ENCODE measurements at places on chromosomes 6 and 20. TPM values are rescaled to one million over a fixed set of nuclear protein-coding genes. Genes with fewer than 3 reads are reported as not detected.

DNA sequence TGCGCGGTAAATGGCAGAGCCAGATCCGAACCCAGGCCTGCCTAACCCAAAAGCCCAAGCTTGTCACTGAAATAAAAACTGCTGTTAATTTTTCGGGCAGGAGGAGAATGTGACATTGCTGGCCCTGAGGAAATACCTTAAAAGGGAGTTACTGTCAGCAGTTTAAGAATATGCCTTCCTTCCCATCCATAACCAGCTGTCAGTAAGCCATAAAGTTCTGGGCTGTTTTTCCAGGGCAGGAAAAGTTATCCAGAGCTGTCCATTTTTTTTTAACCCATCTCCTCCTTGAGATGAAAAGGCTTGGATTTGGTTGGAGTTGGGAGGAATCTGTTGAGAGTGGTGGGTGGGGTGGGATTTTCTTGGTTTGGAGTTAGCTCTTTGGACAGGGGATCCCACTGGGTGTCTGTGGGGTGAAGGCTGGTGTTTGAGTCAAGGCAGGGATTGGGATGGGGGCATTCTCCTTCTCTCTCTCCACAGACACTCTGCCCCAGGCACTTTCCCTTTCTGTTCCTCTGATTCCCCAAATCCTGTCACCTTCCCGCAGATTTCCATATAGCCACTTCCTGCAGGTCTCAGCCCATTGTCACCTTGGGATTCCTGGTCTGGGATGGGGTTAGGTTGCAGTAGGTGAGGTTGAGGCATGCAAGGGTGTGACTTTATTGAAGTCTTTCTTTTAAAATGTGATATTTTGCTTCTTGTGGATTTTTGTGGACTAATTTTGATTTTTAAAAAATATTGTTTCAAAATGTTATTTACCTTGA, 4.3 kb upstream of the KCNG1 start:
- H3K36me3 ChIP-seq, result no peaks in the 10 kb centered on the region
- peaks cover 12% of the 10 kb centered on the region for H3K4me1 ChIP-seq
- DNase-seq, result no peak
- H3K4me3 ChIP-seq, result no peak overlapping the region
- H3K27ac ChIP-seq, result no peak overlapping the region

DNA sequence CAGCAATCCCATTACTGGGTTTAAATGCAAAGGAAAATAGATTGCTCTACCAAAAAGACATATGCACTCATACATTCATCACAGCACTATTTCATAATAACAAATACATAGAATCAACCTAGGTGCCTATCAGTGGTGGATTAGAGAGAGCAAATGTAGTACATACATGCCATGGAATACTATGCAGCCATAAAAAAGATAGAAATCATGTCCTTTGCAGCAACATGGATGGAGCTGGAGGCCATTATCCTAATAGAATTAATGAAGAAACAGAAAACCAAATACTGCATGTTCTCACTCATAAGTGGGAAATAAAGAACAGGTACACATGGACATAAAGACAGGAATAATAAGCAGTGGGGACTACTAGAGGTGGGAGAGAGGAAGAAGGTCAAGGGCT, 70.7 kb upstream of the MLIP start:
- no peak overlapping the region for H3K4me3 ChIP-seq
- H3K27ac ChIP-seq, result no peak overlapping the region
- H3K27me3 ChIP-seq, result no peaks in the 10 kb centered on the region
- no peaks in the 10 kb centered on the region for H3K4me1 ChIP-seq
- DNase-seq, result no peak
- H3K36me3 ChIP-seq, result no peaks in the 10 kb centered on the region

GRCh38 chr6:57221936-57222742, at the start of gene RAB23:
RAB23 (minus strand) TSS chr6:57222307; CDS start chr6:57210380, 11,927 bp downstream.
- H3K4me1 ChIP-seq, result peaks cover 26% of the 10 kb centered on the region
- peak within 1 kb of the TSS; percentile 91 for H3K4me3 ChIP-seq
- peak; percentile 84 for DNase-seq

The PLCB1 gene
- total RNA-seq, result 17.7 TPM

GRCh38 chr20:62949962-62950361, 2.5 kb upstream of the SLC17A9 start:
- no peak overlapping the region for H3K27ac ChIP-seq
- H3K27me3 ChIP-seq, result no peaks in the 10 kb centered on the region
- DNase-seq, result no peak
- peaks cover 59% of the 10 kb centered on the region for H3K36me3 ChIP-seq
- H3K4me1 ChIP-seq, result peaks cover 33% of the 10 kb centered on the region

GRCh38 chr6:112851146-112851545, 504.0 kb downstream of the RFPL4B start:
- H3K27me3 ChIP-seq, result no peaks in the 10 kb centered on the region
- H3K36me3 ChIP-seq, result no peaks in the 10 kb centered on the region
- H3K4me1 ChIP-seq, result no peaks in the 10 kb centered on the region
- H3K27ac ChIP-seq, result no peak overlapping the region
- DNase-seq, result peak; percentile 25
- H3K4me3 ChIP-seq, result no peak overlapping the region

DNA sequence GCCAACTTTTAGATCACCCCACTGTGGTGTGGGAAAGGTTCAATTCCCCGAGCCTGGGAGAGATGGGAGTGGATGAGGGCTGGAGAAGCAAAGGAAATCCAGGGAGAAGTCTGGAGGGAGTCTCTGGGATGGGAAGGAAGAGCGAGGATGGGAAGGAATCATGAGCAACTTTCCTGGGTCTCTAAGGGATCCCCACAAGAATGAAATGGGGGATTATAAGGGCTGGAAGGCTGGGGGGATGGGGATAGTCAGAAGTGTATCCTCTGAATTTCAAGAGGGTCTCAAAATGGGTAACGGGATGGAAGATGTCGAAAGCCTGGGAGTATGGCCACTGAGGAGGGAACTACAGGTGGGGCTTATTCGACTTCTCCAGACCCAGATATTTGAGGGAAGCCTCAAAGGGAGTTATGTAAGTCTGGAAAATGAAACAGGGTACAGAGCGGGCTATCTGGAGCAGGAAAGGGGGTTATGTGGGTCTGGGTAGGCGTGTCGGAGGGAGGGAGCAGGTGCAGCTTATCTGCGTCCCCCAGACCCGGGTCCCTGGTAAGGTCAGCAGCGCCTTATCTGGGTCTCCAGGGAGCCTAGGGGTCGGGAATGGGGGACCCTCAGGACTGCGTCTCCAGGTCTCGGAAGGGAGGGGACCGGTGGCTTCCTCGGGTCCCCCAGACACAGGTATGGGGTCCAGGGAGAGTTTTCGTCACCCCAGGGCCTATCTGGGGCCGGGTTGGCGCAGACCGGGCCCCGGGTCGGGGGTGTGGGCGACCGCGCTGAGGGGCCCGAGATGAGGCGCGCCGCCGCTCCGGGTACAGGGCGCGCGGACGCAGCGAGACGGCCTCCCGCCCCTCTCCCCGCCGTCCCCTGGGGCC, 550 bp downstream of the PLAGL2 start:
- peak; percentile 56 for DNase-seq
- peaks cover 23% of the 10 kb centered on the region for H3K36me3 ChIP-seq
- peak overlapping the region; percentile 99 for H3K4me3 ChIP-seq
- H3K4me1 ChIP-seq, result peaks cover 53% of the 10 kb centered on the region
- no peaks in the 10 kb centered on the region for H3K27me3 ChIP-seq

GRCh38 chr20:57675773-57676172, 34.0 kb downstream of the PMEPA1 start:
- H3K4me1 ChIP-seq, result peaks cover 47% of the 10 kb centered on the region
- H3K27me3 ChIP-seq, result no peaks in the 10 kb centered on the region
- DNase-seq, result no peak
- no peak overlapping the region for H3K27ac ChIP-seq
- H3K4me3 ChIP-seq, result no peak overlapping the region

DNA sequence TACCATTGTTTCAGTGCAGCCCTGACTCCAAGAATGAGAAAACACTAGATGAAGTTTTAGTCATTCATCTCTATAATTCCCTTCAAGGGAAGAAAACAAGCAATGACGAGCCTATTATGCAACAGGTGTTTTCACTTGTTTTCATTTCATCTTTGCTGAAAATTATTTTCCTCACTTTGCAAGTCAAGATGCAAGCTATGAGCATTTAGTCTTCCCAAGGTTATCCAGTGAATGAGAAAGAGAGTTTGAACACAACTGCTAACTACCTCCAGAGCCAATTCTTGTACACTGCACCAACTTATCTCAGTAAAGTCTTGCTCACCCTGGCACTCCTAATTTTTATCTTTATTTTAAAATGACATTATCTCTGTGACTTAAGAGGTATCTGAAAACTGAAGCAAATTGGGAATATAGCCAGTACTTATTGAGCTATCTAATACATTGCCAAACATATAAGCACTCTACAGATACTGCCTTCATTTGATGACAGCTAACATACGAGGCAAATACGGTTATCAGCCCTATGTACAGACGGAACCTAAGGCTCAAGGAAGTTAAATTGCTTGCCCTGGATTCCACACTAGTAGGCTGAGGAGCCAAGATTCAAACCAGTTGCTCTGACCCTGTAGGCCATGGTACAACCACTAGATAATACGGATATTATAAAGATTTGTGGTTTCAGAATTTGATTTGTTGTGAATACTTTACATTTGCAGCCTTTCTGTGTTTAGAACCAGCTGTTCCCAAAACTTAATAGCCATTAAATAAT, 36.8 kb downstream of the MOXD1 start:
- H3K4me1 ChIP-seq, result no peaks in the 10 kb centered on the region
- no peak overlapping the region for H3K27ac ChIP-seq

DNA sequence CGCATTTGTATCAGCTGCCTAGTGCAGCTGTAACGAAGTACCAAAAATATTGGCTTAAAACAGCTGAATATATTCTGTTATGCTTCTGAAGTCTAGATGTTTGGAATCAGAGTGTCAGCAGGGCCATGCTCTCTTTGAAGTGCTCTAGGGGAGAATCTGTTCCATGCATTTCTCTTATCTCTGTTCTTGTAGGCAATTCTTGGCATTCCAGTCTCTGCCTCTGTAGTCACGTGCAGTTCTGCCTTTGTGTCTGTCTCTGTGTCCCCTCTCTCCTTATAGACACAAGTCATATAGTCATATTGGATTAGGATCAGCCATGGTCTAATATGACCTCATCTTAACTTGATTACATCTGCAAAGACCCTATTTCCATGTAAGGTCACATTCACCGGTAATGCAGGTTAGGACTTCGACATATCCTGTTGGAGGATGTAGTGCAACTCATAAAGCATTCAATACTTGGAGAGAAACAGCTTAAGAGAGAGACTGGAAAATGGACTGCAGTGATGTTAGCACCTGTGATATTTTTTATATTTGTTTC, 18.6 kb downstream of the FAM83B start:
- H3K27ac ChIP-seq, result no peak overlapping the region
- H3K36me3 ChIP-seq, result no peaks in the 10 kb centered on the region
- no peak overlapping the region for H3K4me3 ChIP-seq
- no peaks in the 10 kb centered on the region for H3K27me3 ChIP-seq

The USP49 gene
- 5.1 TPM for total RNA-seq

DNA sequence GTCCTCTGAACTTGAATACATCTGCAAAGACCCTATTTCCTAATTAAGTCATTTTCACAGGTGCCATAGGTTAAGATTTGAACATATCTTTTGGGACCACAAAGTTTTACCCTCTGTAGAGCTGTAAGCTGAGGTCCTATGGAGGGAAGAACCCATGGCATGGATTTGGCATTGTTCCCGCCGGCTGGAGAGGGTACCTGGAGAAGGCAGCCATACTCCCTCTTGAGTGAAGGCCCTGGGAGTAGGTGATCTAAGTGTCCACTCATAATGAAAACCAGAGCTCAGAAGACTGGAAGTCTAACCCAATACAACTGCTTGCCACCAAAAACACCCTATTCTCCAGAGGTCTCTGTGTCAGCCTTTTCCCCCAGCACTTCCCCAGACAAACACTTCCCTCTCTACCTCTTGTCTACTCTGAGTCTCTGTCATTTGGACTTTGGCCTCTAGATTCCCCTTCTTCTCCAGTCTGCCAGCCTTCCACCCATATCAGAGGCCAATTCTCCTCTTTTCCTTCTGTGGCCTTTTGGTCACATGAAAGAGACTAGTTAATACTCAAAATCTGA, 363.9 kb downstream of the MAFB start:
- no peaks in the 10 kb centered on the region for H3K27me3 ChIP-seq
- no peak overlapping the region for H3K4me3 ChIP-seq

GRCh38 chr6:129860908-129861665, at the start of gene TMEM244:
TMEM244 (minus strand) TSS chr6:129861315; CDS start chr6:129861188, 127 bp downstream.
- peak; percentile 11 for DNase-seq
- H3K4me3 ChIP-seq, result no peak within 1 kb of the TSS
- H3K4me1 ChIP-seq, result peaks cover 6% of the 10 kb centered on the region
- no peaks in the 10 kb centered on the region for H3K36me3 ChIP-seq
- no peak within 1 kb of the TSS for H3K27ac ChIP-seq

GRCh38 chr6:25165800-25166199, 113.4 kb upstream of the CARMIL1 start:
- H3K27me3 ChIP-seq, result no peaks in the 10 kb centered on the region
- no peak overlapping the region for H3K27ac ChIP-seq
- H3K36me3 ChIP-seq, result no peaks in the 10 kb centered on the region
- DNase-seq, result no peak
- H3K4me3 ChIP-seq, result peak overlapping the region; percentile 13

- no peaks in the 10 kb centered on the region for H3K36me3 ChIP-seq
- H3K4me1 ChIP-seq, result peaks cover 7% of the 10 kb centered on the region
- H3K4me3 ChIP-seq, result no peak overlapping the region
- H3K27me3 ChIP-seq, result no peaks in the 10 kb centered on the region
Measured at GRCh38 chr6:164911873-164912580, 397.4 kb downstream of the C6orf118 start.

GRCh38 chr6:161637658-161638057, 363.8 kb upstream of the AGPAT4 start:
- no peaks in the 10 kb centered on the region for H3K36me3 ChIP-seq
- H3K4me3 ChIP-seq, result no peak overlapping the region
- no peak for DNase-seq
- no peak overlapping the region for H3K27ac ChIP-seq
- H3K27me3 ChIP-seq, result no peaks in the 10 kb centered on the region
- no peaks in the 10 kb centered on the region for H3K4me1 ChIP-seq

The ENPP1 gene
- total RNA-seq, result 42.0 TPM

The ZNF831 gene
- total RNA-seq, result under 0.01 TPM

GRCh38 chr20:57654363-57654997, 34.3 kb upstream of the ZBP1 start:
- no peak overlapping the region for H3K27ac ChIP-seq
- H3K36me3 ChIP-seq, result peaks cover 19% of the 10 kb centered on the region
- H3K4me1 ChIP-seq, result peaks cover 20% of the 10 kb centered on the region
- DNase-seq, result peak; percentile 85
- H3K27me3 ChIP-seq, result no peaks in the 10 kb centered on the region
- H3K4me3 ChIP-seq, result no peak overlapping the region

DNA sequence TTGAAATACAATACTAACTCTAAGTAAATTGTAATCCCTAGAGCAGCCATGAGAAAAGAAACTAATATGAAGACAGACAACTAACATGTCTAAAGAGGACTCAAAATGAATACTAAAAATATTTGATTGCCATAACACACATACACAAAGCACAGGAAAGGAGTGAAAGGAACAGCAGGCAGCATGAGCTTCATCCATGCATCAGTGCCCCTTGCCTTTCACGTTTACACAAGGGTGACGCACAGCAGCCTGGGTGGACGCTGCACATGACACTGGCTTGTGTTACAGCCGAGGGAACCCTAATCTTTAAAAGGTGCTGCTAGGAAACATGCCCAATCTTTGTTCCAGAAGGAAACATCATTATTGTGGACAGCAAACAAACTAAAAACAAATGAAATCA, 123.5 kb downstream of the MAN1A1 start:
- no peaks in the 10 kb centered on the region for H3K27me3 ChIP-seq
- H3K36me3 ChIP-seq, result peaks cover 3% of the 10 kb centered on the region
- DNase-seq, result peak; percentile 51
- H3K4me1 ChIP-seq, result no peaks in the 10 kb centered on the region
- no peak overlapping the region for H3K27ac ChIP-seq
- H3K4me3 ChIP-seq, result no peak overlapping the region
